AG04450 (cell line): ENCODE measurements at places on chromosomes 7 and 10.

DNA sequence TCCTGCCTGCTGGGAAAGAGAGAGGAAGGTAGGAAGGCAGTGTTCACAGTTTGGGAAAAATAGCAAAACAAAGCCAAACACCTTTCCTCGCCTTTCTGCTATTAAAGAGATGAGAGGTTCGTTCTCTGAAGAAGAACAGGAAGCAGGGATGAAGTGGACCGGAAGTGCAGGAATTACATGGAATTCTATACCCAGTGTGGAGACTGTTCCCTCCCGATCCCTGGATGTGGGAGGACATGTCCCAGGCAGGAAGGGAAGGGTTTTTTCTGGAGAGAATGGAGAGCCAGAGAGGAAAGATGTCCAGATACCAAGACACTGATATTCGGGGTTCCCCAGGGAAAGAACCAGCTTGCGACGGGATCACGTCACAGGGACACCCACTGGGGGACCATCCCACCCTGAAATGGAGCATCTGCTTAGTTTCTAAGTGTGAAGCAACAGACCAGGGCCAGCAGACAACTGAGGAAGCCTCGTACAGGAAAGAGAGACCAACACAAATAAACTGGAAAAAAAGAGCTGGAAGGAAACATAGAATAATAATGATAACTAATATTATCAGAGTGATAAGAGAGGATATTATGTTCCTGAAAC is 187.6 kb downstream of the PRPF18 start:
- DNase-seq = no peak

- no peak for DNase-seq
Measured at GRCh38 chr7:103929901-103930311, 59.6 kb downstream of the RELN start.

DNA sequence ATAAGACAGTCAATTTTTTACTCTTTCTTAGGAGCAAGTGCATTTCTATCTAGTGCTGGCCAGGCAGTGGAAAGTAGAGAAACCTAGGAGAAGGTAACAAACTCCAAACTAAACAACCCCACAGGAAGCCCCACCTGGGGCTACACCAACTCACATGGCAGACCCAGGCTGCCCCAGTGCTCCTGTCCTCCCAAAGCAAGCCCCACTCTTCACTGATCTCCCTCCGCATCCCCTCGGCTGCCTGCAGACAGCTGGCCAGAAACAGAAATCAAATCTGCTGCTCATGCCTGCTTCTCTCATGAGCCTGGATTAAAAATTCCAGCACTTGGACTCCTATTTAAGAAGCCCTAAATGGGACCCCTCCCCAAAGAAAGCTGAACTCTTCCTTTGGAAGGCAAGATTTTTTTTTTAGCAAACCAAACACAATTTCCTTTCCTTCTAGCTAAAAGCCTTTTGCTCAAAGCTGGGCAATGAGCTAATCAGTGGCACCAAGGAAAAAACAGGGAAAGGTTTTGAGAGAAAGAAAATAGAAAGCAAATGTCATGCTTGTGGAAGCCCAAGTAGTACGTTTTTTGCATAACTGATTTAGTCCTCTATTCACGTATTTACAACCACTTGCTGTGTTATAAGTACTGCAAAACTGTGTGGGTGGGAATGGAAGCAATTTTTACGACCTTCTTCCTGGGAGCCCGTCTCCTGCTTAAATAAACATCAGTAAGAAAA is 10.8 kb downstream of the PDE1C start:
- DNase-seq = no peak

- DNase-seq = no peak
Measured at GRCh38 chr7:127151379-127151778, 101.4 kb downstream of the GRM8 start.

DNA sequence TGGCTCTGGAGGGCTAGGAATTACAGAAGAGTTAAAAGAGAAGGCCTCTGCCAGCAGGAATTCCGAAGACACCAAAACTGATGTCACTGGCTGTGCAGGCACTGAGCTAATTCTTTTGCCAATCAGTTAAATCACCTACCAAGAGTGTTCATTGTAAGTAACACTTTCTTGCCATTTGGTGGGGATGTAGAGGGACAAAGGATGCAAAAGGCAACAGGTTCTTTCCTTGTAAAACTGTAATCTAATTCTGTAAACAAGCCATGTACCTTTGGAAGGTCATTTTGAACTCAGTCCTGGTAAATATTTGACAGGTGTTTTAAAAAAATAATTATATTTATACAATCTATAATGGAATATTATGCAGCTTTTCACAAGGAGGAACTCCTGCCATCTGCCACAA is 438.4 kb downstream of the AUTS2 start:
- no peak for DNase-seq

DNA sequence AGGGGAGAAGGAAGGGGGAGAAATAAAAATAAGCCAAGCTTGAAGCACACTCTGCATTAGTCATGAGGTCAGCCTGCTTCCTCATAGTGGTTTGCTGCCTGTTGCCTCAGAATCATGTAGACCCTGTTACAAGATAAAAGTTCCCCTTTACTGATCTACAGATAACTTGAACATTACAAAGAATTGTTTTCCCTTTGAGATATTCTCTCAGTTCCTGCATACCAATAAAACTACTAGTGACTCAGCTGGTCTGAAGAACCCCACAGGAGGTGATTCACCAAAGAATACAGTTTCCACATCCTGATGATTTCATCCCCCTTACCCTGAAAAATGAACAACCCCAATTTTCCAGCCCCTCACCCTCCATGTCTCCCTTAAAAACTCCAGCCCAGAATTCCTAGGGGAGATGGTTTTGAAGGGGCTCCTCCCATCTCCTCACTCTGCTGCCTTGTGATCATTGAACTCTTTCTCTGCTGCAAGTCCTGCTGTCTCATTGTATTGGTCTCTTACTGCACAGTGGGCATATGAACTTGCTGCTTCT is 31.5 kb upstream of the NRP1 start:
- peak; percentile 76 for DNase-seq

DNA sequence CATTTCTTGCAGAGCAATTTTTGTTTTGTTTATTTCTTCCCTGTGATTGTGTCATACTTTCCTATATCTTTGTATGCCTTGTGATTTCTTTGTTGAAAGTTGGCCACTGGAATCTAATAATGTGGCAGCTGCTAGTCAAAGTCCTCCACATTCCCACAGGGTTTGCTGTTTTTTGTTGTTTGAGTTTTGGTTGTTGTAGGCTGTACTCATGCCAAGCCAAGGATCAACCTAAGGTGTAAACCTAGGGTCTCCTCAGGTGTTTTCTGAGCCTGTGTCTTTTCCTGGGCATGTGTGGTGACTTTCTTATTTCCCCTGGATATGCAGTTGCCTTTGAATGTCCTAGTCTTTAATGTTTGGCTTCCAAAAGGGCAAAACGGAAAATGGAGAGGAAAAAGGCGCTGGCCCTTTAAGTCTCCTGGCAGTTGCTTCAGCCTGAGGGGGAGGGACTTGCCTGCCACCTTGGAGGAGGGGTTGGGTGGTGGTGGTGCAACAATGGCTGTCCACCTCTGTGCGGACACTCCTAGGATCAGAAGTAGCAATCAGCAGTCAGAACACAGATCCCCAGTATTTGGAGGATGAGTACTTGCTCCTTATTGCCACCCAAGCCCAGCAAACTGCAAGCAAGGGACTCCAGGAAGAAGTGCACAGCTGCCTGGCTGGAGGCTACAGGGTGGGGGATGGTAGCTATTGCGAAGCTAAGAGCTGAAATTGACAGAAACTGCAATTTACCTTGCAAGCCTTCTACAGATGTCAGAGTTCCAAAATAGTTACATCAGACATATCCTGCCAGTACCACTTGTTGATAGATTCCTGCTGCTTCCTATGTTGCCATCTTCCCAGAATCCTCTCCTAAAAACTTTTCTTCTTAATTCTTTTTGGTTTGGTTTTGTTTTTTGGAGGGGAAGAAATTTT is 5.6 kb upstream of the ZNF518A start:
- DNase-seq = no peak

DNA sequence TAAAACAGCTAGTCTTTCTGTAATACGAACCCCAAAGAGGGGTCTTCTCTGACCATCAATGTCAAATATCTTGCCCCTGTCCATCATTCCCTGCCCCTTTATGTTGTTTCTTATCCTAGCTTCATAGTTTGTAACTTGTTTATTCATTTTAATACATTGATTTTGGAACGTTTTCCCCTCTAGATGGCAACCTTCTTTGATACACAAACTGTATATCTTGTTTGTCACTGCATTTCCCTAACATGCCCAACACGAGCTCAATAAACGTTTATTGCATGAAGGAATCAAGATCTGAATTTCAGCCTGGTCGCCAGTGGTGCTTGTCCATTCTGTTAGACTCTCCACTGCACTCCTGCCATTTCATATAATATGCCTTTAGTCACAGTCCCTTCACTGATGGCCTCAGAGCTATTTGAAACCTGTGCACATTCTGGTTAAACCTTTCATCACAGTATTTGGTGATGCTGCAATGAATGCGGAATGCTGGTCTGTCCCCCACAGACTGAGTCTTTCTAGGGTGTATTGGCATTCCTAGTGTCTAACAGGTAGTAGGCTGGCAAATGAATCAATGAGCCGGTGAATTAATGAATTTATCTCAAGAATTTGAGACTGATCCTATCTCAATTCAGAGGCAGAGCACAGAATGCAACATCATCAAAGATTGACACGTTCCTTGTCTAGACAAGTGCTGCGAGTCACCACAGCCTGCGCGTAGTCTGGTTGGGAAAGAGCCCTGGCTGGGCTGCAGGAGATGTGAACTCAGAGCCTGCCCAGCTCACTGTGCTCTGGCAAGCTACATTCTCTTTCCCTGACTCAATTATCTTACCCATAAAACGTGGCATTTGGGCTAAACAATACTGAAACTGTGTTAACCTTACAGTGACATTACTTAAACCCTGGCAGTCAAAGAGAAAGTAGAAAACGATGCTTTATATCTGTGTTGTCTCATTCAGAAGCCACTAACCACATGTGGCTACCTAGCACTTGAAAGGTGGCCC is 55.2 kb upstream of the FRMD4A start:
- peak; percentile 64 for DNase-seq

GRCh38 chr10:114543456-114543855 is 114.6 kb downstream of the ABLIM1 start:
- no peak for DNase-seq

- no peak for DNase-seq
Measured at GRCh38 chr7:33981671-33982424, 76.5 kb downstream of the BMPER start.

DNA sequence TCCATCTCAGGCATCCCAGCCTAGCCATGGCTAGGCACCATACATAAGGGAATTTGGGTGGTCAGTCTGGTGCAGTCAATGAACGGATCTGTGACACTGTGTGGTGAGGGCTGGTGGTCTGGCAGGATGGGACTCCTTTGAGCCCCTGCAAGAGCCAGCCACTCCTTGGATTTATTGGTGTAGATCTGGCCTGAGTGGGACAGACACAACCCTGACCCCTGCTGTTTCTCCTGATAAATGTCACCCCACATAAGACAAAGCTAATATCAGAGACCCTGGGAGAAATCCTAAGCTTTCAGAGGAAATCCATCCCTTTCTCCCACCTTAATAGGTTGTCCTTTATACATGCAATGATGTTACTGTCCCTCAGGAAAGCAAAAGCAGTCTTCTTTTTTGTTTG is 2.3 kb downstream of the FBXO24 start:
- no peak for DNase-seq

GRCh38 chr10:98617906-98618520 is 171.3 kb upstream of the HPS1 start:
- DNase-seq = no peak

GRCh38 chr10:107915215-107915610 is 750.7 kb upstream of the SORCS1 start:
- no peak for DNase-seq

- DNase-seq = no peak
Measured at GRCh38 chr10:111109501-111110242, 32.8 kb downstream of the ADRA2A start.

DNA sequence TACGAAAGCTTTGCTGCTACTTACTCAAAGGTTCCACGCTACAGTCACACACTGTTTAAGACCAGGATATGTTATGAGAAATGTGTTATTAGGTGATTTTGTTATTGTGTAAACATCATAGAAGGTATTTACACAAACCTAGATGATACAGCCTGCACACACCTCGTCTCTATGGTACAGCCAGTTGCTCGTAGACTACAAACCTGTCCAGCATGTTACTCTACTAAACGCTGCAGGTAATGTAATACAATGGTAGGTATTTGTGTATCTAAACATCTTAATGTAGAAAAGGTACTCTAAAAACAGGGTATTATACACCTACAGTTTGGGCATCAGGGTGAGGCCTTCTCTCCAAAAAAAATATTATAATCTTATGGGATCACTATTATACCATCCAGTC is 181.2 kb downstream of the MYOF start:
- no peak for DNase-seq

GRCh38 chr10:69961881-69962745 is 90.5 kb upstream of the MACROH2A2 start:
- no peak for DNase-seq

DNA sequence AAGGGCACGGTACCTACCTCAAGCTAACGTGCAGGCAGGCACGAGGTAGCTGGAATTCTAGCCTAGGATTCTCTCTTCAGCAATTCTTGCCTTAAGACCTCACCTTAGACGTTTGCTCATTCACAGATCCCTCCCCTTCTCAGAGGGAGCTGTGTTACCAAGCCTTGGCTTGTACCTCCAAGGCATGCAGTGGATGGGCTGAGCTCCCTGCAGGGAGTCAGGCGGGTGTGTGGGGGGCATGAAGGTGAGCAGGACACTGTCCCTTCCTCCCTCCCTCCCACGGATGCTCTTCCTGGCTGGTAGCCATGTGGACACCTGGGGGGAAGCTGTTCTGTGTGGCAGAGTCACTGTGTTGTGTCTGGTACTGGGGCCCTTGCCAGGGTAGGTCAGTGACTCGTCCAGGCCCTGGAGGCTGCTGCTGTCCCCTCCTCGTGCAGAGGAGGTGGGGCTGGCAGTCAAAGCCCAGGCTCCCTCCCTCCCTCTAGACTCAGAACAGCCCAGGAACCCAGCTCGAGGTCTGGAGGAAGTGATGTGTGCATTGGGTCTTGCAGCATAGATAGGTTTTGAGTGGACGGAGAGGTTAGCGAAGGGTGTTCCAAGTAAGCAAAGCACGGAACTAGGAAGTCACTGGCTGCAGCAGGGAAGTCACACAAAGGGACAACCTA is 222.2 kb upstream of the SH2B2 start:
- DNase-seq = no peak

DNA sequence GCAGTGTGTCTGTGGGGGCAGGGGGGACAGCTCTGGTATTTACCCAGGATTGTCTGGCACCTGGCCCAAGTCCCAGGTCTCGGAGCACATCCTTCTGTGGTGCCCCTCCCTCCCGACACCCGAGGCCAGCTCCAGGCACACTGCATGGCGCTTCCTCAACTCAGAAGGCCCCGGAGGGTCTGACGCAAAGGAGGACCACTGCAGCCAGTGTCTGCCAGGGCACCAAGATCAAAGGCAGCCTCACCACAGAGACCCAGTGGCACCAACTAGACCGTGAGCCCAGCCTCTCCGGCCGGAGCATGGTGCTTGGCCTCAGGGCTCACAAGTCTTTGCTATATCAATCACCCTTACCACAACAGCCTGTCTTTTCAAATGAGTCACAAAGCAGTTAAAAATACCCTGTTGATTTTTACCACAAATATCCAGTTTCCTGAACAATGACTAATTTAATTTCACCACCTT is 99.3 kb upstream of the DDC start:
- DNase-seq = no peak
